Stimulated activated CD8-positive, alpha-beta memory T cell treated with anti-CD3 and anti-CD28 coated beads, Interleukin-4, amount 100 ng/mL, for 24 hours (primary cell): ENCODE measurements at places on chromosomes 2 and 18.

GRCh38 chr2:54671875-54672589 lies 51.4 kb upstream of the EML6 start:
- DNase-seq = no peak

- no peak for DNase-seq
These were observed 2.2 kb downstream of the MYT1L start for GRCh38 chr2:2328848-2329247.

GRCh38 chr2:206075113-206075512 lies 10.9 kb downstream of the INO80D start:
- no peak for DNase-seq

DNA sequence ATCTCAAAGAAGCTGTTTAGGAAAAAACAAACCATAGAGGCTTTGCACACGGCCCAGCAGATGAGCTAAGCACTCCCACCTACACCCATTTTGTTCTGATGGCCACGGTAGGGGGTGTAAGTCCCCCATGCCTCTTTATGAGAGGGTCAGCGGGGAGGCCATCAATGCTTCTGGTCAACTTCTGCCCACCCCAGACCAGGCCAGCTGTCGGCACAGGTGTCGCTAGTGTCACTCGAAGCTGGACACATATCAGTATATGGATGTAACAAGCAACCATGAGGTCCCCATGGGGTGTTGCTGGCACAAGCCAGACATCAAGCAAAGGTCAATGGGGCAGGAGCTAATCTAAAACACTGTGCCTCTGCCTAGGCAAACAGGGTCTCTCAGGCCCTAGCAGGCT lies 23.7 kb upstream of the SLC35F6 start:
- DNase-seq = no peak

GRCh38 chr18:34834897-34835296 lies 124.8 kb downstream of the DTNA start:
- no peak for DNase-seq

- no peak for DNase-seq
These were observed 81.1 kb upstream of the SLC39A10 start for GRCh38 chr2:195575879-195576401.

DNA sequence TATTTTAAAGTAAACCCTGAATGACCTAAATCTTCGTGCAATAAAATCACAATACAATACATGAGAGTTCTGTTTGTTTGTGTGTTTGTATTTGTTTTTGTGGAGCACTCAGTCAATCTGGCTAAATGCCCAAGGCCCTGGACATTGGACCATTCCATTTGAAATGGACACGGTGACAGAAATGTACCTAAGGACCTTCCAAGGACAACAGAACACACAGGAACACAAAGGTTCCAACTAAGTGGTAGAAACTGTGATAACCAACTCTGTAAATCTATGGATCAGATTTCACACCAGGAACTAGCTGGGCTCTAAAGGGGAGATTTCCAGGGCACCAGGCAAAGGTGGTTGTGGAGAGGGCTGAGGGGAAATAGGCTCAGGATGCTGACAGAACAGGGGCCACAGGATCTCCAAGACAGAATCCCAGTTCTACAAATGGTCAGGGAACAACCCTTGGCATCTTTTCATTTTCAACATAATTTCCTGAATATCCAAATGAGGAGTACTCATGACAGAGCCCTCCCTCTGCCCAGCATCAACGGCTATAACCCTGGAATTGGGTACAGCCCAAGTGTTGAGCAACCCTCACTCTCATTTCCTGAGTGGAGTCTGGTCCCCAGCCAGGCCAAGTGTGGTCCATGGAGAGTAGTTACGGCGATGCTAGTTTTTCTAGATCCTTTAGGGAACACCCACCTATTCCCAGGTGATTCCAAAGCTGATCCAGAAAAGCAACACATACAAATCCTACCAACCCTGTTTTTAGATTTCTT lies 78.4 kb downstream of the NCKAP5 start:
- no peak for DNase-seq

DNA sequence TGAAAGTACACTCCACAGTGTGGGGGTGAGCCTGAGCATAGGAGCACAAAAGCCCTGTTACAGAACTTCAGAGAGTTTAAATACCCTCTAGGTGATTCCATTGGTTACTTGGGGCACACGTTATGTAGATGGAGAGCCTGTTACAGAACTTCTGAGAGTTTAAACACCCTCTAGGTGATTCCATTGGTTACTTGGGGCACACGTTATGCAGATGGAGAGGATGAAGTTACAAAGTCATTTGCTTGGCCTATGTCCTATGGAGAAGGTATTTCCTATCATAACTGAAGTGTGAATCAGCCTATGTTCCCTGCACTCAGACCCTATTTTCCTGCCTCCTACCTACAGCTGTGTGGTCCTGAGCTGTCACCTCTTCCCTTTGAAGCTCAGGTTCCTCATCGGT lies 3.8 kb upstream of the CAPN10 start:
- no peak for DNase-seq

GRCh38 chr2:46569766-46570165 lies 90.4 kb downstream of the TMEM247 start:
- no peak for DNase-seq

- DNase-seq = no peak
These were observed 9.0 kb downstream of the ERFE start for GRCh38 chr2:238167761-238168160.

DNA sequence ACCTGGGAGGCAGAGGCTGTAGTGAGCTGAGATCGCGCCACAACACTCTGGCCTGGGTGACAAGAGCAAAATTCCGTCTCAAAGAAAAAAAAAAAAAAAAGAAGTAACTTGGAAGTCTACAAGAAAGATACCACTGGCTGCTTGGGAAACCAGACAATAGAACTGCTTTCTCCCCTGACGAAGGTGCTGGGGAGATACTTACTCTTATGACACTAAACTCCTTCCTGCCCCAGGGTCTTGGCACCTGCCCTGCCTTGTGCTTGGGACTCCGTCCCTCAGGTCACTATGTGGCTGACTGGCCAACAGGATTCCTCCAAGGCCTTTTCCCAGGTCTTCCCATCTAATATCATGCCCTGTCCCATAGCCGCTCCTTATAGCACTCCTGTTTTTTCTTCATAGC lies 30.7 kb downstream of the INPP5D start:
- DNase-seq = no peak

- no peak for DNase-seq
These were observed 20.7 kb upstream of the GYPC start for GRCh38 chr2:126635281-126635680.

GRCh38 chr2:36675579-36676282 lies 20.8 kb upstream of the VIT start:
- DNase-seq = no peak

- DNase-seq = no peak
These were observed 53.3 kb upstream of the GULP1 start for GRCh38 chr2:188238386-188238785.
